ENCODE measurements at places on chromosomes 11 and 22.

DNA sequence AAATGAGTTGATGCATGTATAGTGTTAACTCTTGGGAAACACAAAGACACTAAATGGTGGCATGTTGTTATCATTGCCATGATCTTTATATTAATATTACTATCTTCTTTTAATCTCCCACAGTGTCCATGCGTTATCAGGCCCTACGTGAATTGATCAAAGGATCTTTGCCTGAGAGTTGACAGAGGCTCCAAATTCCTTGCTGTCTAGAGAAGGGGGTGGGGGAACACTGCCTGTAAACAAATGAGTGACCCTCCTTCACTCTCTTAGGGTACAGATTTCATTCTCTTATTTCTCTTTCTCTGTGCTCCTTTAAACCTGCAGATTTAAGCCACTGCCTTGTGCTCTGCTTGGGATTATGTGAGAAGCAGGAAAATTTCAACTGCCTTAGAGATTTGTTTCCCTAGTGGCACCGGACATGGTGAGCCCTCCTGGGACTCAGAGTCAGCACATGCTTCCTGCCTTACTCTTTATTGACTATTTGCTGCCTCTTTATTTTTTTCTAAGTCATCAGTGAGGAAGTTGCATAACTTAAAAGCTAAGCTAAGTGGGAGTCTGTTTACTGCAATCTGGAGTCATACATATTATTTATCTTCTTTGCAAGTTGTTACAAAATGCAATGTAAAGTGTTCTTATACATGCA, 122.9 kb downstream of the MAML2 start:
- DNase-seq = no peak

GRCh38 chr11:59981106-59981770, 17.4 kb downstream of the OOSP4A start:
- DNase-seq = no peak

DNA sequence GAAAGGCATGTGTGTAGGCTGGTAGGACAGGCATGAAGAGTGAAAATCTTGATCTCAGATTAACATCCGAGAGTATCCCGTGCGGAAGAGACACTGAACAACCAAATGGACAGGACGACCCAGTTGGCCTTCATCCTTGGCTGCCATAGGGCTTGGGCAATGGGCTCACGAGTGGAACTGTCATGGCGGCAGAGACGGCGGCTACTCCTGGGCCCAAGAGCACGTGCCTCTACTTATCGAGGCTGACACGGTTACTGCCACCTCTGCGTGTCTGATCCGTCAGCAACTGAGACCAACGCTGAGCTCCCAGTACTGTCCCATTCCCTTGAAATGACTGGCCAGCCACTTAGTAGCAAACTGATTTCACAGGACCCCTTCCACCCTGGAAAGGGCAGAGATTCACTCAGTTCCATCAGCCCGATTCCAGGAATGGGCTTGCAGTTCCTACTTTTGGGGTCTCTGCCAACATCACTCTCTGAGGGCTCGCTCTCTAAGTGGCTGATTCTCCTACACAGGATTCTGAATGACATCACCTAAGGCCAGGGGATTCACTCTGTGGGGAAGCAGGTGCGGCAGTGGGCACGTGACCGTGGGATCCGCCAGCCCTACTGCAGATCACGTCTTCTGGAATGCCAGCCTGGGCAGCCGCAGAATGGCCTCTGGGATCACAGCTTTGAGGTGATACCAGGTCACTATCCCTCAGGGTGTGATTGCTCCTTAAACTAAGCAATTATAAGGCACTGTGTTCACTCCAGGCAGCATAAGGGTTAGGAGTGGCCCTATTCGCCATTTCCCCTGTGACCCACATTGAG, 97.8 kb downstream of the RPS6KA4 start:
- DNase-seq = no peak

DNA sequence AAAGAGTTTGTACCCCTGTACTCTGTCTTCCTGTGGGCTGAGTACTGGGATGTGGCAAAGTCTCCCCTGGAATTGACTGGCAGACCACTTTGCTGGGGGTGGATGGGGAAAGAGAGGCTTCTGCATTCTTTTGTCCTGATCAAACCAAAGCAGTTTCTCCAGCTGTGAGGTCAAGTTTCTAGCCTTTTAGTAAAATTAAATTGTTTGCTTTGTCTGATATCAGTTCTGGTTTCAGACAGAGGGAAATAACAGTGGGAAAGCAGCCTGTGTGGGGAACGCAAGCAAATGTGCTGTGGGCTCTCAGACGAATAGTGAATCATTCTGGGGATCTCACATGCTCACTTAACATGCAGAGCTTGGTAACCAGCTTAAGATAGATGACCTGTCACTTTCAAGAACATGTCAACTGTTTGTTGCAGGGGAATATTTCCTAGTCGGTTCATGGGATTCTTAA, 151.6 kb downstream of the FAT3 start:
- DNase-seq = no peak

GRCh38 chr11:128232588-128232987, 354.8 kb downstream of the ETS1 start:
- DNase-seq = no peak

DNA sequence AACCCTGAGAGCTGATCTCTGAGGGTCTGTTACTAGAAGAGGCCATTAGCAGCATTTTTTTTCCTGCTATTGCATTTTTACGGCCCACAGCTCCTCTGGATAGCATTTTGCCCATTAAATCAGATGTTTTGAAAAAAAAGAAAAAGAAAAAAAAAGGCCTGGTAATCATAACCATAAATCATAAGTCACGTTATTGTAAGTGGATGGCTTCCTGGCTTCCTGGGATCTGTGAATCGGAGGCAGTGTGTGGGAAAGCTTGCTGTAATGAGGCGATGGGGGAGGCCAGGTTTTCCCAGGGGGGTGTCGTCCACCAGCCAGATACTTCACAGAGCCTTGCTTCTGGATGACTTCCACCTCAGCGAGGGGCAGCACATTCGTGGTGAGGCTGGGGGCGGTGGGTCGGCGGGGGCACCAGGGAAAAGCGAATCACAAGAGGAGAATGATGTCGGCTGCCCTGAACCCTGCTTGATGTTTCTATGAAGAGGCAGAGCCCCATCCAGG, 106.5 kb upstream of the SYT13 start:
- no peak for DNase-seq

DNA sequence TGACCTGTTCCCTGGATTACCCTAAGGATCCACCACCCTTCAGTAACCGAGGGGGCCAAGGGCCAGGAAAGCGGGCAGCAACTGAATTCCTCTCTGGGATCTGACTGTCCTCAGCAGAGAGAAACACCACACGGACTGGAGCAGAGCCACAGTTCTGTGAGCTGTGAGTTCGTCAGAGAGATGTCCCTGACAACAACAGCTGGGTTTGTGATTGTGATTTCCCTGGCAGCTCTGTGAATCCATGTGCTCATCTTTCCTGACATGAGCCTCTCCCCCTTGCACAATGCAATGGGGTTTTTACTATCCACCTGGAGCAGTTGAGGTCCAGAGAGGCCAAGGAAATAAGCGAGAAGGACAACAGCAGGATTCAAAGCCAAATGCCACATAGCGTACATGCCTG, 69.4 kb upstream of the AMPD3 start:
- no peak for DNase-seq

GRCh38 chr11:118896472-118896913, 12.8 kb downstream of the CXCR5 start:
- DNase-seq = no peak

DNA sequence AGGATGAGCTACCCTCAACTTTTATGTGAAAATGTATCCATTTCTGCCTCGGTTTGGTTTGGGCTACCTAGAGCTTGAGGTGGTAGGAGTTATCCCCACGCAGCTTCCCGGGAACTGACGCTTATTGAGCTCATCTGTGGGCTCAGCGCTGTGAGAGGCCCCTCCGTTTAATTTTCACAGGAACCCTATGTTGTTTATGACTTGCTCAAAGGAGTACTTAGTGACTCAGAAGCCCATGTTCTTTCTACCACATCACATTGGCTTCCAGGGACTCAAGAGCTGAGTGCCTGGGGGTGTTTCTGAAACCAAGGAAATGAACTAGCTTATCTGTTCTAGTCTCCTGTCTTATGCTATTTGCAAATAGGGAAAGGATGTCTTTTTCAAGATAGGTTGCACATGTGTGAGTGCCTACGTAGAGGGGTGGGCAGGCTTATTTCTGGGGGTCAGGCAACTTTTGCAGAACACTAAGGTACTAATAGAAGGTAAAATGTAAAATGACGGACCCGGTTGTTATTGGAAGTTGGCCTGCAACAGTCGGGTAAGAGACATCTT, 40.5 kb downstream of the MICAL2 start:
- no peak for DNase-seq

DNA sequence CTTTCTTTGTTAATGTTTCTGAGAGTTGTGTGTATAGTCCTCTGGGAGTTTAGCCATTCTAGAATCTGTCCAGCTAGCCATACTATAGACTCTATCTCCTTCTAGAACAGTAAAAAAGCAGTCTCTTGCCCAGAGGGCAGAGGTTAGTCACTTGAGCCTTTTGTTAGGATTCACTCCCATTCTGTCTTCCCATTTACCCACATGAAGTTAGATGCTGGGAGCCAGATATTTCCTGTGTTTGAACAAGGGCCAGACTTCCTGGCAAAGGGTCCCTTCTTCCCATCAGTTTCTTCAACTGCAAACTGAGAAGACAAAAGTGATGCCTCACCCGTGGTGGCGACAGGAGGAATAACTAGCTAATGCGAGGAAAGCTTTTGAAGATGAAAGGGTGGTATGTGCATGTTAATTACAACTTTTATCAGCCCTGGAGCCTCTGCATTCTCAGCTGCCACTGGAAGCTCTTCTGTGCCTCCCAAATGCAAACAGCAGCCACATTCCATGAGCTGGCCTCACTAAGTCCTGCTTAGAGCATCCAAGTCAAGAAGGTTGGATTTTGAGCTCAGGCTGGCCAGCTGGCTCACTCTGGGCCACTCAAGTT, 12.8 kb downstream of the CD44 start:
- no peak for DNase-seq

- DNase-seq = no peak
Observed at GRCh38 chr11:23767576-23767975, 729.3 kb upstream of the LUZP2 start.

DNA sequence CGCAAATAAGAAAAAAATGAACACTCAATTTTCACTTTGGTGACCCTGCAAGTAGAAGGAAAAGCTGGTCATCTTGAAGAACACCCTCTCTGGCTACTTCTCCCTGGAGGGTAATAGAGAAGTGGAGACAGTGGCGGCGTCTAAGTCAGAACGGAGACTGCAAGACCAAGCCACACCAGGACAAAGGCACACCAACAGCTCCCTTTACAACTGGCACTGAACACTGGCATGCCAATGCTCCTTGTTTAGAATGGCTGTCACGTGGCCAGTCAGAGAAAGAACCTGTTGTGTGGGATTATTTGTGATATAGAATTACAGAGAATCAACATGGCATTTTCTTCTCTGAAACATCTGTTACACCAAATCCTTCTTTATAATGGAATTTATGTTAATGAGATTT, 61.3 kb upstream of the YPEL1 start:
- no peak for DNase-seq

- no peak for DNase-seq
Observed at GRCh38 chr11:116422956-116423600, 349.7 kb downstream of the BUD13 start.

- DNase-seq = no peak
Observed at GRCh38 chr11:26793487-26793886, 71.6 kb upstream of the SLC5A12 start.

GRCh38 chr11:1479678-1480118, 6.9 kb downstream of the MOB2 start:
- DNase-seq = no peak

GRCh38 chr11:114346709-114347141, 50.5 kb downstream of the NNMT start:
- no peak for DNase-seq

GRCh38 chr22:46074771-46075551, 75.4 kb upstream of the PPARA start:
- no peak for DNase-seq

- no peak for DNase-seq
Observed at GRCh38 chr11:104876324-104876723, 21.9 kb downstream of the CASP12 start.

DNA sequence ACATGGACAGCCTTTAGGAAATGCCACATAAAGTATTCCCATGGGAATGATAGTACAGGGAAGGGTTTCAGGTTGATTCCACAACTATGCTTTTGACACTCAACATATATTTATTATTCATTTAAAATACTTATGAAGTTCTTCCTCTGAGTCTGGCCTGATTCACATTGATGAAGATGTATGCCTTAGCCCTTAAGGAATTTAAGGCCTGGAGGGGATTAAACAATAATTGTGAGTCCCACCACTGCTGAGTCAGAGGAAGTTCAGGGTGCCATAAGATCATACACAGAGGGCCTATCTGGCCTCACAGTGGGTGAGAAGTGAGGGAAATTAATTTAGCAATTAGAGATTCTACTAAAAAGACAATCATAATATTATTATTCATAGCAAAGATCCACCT, 161.1 kb upstream of the SNX19 start:
- no peak for DNase-seq

GRCh38 chr22:37283393-37283937, 1.2 kb downstream of the CYTH4 start:
- DNase-seq = peak; percentile 71

DNA sequence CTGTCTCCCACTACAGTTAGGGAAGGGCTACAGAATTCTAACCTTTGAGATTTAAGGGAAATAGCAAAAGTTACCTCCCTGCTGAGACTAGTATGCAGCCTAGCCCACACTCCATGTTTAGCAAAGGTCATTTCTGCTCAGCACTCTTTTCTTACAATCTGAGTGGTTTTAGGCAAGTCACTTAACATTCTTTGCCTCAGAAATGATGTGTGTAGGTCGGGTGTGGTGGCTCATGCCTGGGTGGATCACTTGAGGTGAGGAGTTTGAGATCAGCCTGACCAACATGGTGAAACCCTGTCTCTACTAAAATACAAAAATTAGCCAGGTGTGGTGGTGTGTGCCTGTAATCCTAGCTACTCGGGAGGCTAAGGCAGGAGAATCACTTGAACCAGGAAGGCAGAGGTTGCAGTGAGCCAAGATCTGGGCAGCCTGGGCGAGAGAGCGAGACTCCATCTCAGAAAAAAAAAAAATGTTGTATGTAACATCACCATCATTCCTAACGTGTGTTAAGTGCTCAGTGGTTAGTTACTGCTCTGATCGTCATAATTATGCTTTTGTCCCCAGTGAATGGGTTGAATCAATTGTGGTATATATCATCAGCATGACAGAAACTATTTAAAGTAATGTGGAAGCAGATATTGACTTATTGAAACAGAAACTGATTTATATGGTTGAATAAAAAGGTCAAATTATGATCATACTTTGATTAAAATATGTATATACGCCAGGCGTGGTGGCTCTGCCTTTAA, 55.0 kb downstream of the COPB1 start:
- DNase-seq = no peak

- no peak for DNase-seq
Observed at GRCh38 chr11:2886191-2886894, 768 bp upstream of the CDKN1C start.

GRCh38 chr11:19777039-19777376, 64.4 kb downstream of the NAV2 start:
- no peak for DNase-seq

Data from CD4-positive, alpha-beta T cell (primary cell).